ENCODE measurements at places on chromosomes 7 and 10. TPM values are rescaled to one million over a fixed set of nuclear protein-coding genes. Genes with fewer than 3 reads are reported as not detected.

Gene SERPINE1
- total RNA-seq = 463 TPM

Gene FUOM
- total RNA-seq = 9.6 TPM

Gene NPY4R2
- not detected for total RNA-seq

Gene SLC13A1
- not detected for total RNA-seq
